Activated CD8-positive, alpha-beta memory T cell treated with anti-CD3 and anti-CD28 coated beads for 4 hours (primary cell): ENCODE measurements at places on chromosomes 7 and 10.

DNA sequence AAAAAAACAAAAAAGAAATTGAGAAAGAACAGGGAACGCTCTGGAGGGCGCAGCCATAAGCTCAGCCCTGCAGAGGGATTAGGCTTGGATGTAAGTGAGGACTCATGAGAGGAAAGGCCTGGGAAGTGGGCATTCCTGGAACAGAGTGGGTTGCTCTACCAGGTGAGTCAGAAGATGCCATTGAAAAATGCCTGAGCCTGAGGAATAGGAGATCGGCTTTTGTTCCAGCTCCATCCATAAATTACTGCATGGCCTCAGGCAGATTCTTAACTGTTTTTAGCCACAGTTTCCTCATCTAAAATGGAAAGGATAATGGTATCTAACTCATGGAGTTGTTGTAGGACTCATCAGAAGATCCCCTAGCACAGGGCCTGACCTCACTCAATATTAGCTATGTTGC is 1.1 kb upstream of the RGR start:
- DNase-seq, result no peak

GRCh38 chr7:74655324-74655723 is 2.2 kb upstream of the GTF2I start:
- DNase-seq, result no peak

DNA sequence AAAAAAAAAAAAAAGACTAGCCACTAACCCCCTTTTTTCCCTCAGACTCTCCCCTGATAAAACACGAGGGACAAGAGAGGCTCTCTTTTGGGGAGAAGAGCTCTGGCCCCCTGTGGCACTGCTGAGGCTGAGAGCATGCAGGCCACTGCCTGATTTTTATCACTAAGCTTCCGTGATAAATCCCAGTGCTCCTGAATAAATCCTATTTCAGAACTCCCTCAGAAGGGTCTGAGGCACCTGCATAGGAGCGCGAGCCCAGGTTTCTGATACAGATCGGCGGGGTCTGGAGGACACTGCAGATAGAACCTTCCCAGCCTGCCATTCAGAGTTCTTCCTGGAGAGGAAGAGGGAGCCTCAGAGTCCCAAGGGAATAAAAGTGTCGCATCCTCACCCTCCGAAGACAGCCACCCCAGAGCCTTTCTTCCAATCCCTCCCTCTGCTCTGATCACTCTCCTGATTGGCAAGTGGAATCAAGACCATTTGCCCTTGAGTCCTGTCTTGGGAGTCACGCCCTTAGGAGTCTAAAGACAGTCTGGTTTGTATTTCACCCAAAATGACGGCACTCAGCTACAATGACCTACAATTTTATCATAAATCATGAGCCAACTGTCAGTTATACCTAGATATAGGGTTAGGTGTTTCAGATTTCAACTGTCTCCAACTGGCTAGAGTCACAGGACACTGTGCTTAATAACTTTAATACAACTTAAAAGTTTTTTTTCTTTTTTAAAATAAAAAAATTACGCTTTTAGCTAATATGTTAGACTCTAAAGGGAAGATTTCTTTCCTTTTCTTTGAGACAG is 153.5 kb downstream of the RNF216 start:
- DNase-seq, result no peak

- DNase-seq, result no peak
Observed at GRCh38 chr7:36262309-36263094, 109.4 kb downstream of the EEPD1 start.

- DNase-seq, result no peak
Observed at GRCh38 chr7:156019776-156020565, 207.7 kb upstream of the SHH start.

- DNase-seq, result no peak
Observed at GRCh38 chr7:19336836-19337383, 191.7 kb upstream of the FERD3L start.

- no peak for DNase-seq
Observed at GRCh38 chr7:40763319-40764287, 628.8 kb downstream of the SUGCT start.

GRCh38 chr7:1610678-1611302 is 41.0 kb upstream of the PSMG3 start:
- no peak for DNase-seq
